ENCODE measurements at places on chromosomes 11 and 22. TPM values are rescaled to one million over a fixed set of nuclear protein-coding genes. Genes with fewer than 3 reads are reported as not detected.

DNA sequence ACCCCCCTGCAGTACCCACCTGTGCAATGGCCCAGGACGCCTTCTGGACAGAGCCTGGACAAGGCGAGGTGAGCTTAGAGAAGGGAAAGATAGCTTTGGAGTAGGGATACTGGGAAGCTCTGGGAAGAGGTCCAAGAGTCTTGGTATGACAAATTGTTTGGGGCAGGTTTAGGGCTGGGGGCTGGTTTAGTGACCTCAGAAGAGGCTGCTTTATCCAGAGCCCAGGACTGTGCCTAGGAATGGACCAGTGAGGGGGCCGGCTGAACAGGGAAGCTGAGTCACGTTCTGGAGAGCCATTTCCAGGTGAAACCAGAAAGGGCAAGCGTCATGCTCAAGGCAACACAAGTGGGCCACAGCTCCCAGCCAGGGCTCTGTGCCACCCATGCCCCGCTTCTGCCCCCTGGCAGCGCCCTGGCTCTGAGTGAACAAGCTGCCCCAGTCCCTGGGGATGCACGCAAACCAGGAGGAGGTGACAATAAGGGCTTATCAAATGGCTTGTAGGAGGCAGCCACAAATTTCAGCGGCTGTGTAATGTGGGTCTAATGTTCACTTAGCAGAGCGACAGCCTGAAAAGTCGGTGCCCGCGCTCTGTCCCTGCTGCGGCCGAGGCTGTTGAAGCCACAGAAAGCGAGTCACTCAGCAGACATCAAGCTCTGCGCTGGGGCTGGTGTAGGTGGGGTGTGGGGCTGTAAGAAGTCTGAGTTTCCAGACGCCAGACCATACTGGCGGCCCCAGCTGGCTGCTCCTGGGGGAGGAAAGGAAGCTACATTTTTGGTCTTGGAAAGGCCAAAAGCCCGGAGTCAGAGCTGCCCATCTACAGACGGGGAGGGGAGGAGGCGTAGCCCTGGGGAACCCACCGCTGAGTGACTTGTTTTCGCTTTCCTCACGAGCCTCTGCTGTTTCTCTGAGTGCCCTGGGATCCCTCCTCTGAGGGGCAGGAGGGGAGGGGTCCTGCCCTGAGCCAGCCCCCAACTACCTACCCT, 18.3 kb upstream of the SYT7 start:
- no peaks in the 10 kb centered on the region for H3K4me1 ChIP-seq
- H3K27ac ChIP-seq: no peak overlapping the region
- no peaks in the 10 kb centered on the region for H3K36me3 ChIP-seq
- no peak overlapping the region for H3K4me3 ChIP-seq
- no peak for DNase-seq
- H3K27me3 ChIP-seq: peaks cover 21% of the 10 kb centered on the region

DNA sequence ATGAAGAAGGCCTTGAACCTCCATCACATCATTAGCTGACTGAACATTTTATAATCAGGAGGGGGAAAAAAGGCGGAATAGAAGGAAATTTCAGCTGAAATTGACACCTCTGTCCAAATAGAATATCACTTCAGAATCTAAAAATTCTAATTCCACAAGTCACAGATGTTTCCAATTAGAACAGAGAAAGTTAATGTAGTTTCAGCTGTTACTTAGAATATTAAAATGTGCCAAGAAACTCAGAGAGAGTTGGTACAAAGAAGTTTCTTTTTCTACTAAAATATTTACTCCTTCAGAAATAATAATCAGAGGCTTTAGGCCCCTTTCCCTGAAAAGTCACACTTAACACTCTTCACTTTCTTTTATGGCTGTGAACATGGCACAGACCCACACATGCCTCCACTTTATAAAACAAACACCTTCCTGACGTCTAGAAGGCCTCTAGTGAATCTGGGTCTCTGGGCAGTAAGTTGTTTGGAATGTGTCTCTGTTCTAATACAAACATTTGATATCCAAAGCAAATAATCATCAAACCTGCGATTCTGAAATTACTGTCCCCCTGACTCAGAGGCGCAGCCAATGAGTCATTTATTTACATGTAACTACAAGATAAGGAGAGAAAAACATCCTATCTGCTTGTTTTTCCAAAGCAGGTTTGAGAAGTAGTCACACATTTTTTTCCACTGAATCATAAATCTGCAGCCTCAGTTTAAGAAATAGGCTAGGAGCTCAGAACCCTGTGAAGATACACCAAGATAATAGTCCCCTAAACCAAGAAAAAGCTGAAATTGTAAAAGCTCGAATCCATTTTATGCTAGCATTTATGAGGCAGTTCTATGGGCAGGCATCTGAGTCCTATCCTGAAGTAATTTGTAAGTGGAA, 148.4 kb downstream of the ME3 start:
- H3K4me3 ChIP-seq: no peak overlapping the region
- H3K36me3 ChIP-seq: peaks cover 1% of the 10 kb centered on the region
- H3K4me1 ChIP-seq: no peaks in the 10 kb centered on the region
- peaks cover 3% of the 10 kb centered on the region for H3K27me3 ChIP-seq
- H3K27ac ChIP-seq: no peak overlapping the region

DNA sequence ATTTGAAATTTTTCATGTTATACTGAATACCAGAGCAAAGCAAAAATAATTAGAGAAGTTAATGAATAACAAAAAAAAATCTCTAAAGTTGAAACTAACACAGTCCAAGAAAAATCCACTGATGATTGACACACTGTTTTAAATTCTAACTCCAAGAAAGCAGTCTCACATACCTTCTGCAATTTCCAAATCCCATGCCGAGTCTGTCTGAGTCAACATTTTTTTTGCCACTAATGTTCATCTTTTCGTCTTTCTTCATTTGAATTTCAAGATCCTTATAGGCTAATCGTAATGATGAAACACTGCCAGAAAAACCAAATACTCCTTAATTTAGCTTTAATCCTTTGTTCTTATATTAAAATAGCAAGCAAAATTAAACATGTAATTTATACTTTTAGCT, 39.5 kb downstream of the ARFGAP3 start:
- peaks cover 10% of the 10 kb centered on the region for H3K36me3 ChIP-seq
- H3K4me1 ChIP-seq: no peaks in the 10 kb centered on the region
- no peaks in the 10 kb centered on the region for H3K27me3 ChIP-seq

DNA sequence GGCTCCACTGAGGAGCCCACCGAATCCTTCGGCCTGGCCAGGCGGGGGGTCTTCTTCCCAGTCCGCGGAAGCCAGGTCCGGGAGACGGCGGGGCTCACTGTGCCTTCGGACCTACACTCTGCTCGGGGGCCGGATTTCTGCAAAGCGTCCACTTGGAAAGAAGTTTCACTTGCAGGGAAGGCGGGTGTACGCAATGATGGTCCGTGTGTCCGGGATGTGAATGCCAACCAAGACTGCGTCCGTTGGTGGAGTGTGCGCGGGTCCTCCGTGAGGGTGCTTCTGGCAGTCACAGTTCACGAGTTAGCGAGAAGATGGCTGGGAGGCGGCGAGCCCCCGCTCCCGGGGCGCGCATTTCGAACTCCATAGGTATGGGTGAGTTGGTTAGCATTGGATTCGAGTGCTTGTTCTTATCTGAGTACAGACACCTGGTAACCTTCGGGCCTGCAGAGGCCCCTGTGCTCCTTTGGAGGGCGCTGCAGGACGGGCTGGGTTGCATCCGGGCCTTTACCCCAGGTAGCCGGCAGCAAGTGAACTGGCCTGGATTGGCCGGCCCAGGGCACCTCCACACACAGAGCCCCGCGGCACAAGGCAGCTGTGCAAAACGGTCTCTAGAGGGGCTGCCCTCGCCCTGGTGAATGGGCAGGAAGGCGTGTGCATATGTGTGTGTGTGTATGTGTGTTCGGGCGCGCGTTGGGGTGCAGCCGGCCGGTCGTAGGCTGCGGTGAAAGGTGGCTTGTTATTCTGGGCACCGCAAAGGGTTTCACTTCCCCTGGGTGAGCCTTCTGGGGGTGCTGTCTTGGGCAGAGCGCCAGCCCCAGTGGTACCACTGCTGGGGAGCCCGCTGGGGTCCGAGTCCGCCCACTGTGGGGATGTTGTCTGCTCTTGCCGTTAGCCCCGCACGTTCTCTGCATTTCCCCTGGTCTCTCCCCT, 13.3 kb upstream of the CYP2R1 start:
- no peaks in the 10 kb centered on the region for H3K27me3 ChIP-seq
- H3K27ac ChIP-seq: peak overlapping the region; percentile 95
- peaks cover 1% of the 10 kb centered on the region for H3K36me3 ChIP-seq
- peak overlapping the region; percentile 96 for H3K4me3 ChIP-seq
- peak; percentile 90 for DNase-seq

DNA sequence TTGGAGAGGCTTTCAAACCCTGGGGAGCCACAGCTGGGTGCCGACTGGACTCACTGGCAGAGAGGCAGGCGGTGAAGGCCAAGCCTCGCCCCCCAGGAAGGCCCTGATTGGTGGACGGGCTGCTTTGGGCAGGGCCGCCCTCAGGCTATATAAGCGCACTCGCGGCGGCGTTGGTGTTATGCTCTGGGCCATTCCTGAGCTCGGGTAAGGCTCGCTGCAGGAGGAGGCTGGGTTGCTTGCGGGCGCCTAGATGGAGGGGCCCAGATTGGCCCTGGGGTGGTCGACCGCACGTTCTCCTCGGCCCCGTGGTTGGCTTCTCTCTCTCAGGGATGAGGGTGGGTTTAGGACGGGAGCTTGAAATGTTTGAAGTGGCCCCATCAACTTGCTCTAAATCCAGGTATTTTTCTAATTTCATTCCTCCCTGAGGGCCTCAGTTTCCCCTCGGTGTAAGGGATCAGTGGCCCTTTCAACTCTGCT, at the start of gene SPDYC:
Gene SPDYC (plus strand): TSS at position 176 of the 477 bp plus-strand sequence. CDS start 1,125 bp downstream, outside the sequence.
- DNase-seq: no peak
- peak within 1 kb of the TSS; percentile 75 for H3K27ac ChIP-seq
- H3K36me3 ChIP-seq: no peaks in the 10 kb centered on the region

THY1 gene
- total RNA-seq: 0.30 TPM

- H3K27ac ChIP-seq: no peak overlapping the region
- H3K27me3 ChIP-seq: no peaks in the 10 kb centered on the region
- peaks cover 68% of the 10 kb centered on the region for H3K4me1 ChIP-seq
- DNase-seq: no peak
These were observed 5.9 kb downstream of the YWHAH start for GRCh38 chr22:31950226-31950625.

TMPRSS4 gene
- total RNA-seq: 0.12 TPM

IGSF9B gene
- total RNA-seq: 34.5 TPM

GRCh38 chr11:38971141-38971540, 2373.1 kb upstream of the RAG2 start:
- H3K36me3 ChIP-seq: no peaks in the 10 kb centered on the region
- H3K27ac ChIP-seq: no peak overlapping the region
- no peak overlapping the region for H3K4me3 ChIP-seq
- no peaks in the 10 kb centered on the region for H3K4me1 ChIP-seq
- DNase-seq: no peak

DNA sequence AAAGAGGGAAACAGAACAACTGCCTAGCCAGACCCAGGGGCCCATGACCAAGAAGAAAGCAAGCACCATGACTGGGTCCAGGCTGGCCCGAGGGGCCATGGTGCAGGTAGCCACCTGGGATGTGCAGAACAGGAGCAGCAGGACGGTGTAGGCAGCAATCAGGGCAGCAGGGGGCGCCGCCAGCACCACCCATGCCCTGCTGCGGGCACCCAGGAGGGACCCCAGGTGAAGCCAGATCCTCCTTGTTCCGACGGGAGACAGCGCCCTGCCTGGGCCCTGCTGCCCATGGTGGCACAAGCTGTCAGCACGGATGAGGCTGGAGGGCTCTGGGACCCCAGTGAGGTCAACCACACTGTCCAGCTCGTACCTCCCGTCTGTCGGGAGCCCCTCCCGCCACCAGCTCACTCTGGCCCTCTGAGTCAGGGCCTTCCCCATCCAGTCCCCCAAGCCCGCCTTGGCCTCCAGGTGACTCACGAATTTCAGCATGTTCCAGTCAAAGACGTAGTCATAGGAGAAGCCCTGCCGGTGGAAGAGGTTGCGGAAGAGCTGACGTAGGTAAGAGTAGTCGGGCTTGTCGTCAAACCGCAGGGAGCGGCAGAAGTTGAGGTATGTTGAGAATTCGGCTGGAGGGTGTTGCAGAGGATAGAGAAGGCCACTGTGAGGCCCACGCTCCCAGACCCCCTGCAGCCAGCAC, 18.8 kb downstream of the CSNK1E start:
- H3K27me3 ChIP-seq: no peaks in the 10 kb centered on the region
- H3K36me3 ChIP-seq: peaks cover 18% of the 10 kb centered on the region
- H3K4me1 ChIP-seq: no peaks in the 10 kb centered on the region

GRCh38 chr11:8332196-8332595, 68.5 kb upstream of the LMO1 start:
- no peaks in the 10 kb centered on the region for H3K4me1 ChIP-seq
- no peak overlapping the region for H3K27ac ChIP-seq

GRCh38 chr11:11572386-11572785, 49.4 kb downstream of the GALNT18 start:
- H3K36me3 ChIP-seq: no peaks in the 10 kb centered on the region
- H3K4me1 ChIP-seq: peaks cover 31% of the 10 kb centered on the region

PC gene
- 11.3 TPM for total RNA-seq

FAM181B gene
- total RNA-seq: not detected

- DNase-seq: no peak
- no peak overlapping the region for H3K27ac ChIP-seq
- H3K36me3 ChIP-seq: peaks cover 38% of the 10 kb centered on the region
- no peak overlapping the region for H3K4me3 ChIP-seq
These were observed 109.0 kb upstream of the APOA1 start for GRCh38 chr11:116946414-116946813.

DNA sequence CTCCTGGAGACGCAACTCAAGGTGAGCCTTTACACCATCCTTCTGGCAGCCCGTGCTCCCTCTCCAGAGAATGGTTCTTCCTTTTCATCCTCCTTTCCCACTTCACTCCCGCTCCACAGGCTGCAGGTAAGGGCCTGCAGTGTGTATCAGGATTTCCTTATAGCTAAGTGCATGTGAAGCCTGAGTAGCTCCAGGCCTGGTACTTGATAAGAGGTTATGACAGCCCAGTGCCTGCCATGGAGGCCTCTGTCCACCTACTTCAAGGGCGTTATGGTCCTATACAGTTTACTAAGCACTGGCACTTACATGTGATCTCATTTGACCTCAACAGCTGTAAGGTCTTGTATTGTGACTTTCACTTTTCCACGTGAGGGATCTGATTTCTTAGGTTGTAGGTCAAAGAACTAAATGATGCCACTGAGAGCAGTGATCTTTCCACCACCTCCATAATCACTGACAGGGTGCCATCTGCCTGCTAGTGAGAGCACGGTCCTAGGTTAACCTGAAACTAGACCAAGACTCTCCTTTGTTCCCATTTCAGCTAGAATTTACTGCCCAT, 18.1 kb downstream of the SSH3 start:
- no peak for DNase-seq
- peaks cover 13% of the 10 kb centered on the region for H3K4me1 ChIP-seq
- peaks cover 9% of the 10 kb centered on the region for H3K27me3 ChIP-seq
- no peaks in the 10 kb centered on the region for H3K36me3 ChIP-seq
- no peak overlapping the region for H3K4me3 ChIP-seq

- H3K27me3 ChIP-seq: peaks cover 55% of the 10 kb centered on the region
- DNase-seq: no peak
These were observed 24.6 kb downstream of the OR10A6 start for GRCh38 chr11:7906481-7906880.

- DNase-seq: no peak
- H3K27me3 ChIP-seq: peaks cover 3% of the 10 kb centered on the region
- no peaks in the 10 kb centered on the region for H3K36me3 ChIP-seq
- H3K27ac ChIP-seq: no peak overlapping the region
- no peak overlapping the region for H3K4me3 ChIP-seq
These were observed 90.6 kb upstream of the FGF3 start for GRCh38 chr11:69909561-69910518.
